Bone marrow (tissue), 2 donors: ENCODE measurements at places on chromosomes 3 and 15.

- DNase-seq, result no peak
Measured at GRCh38 chr3:38210141-38210757, 44.9 kb downstream of the OXSR1 start.

DNA sequence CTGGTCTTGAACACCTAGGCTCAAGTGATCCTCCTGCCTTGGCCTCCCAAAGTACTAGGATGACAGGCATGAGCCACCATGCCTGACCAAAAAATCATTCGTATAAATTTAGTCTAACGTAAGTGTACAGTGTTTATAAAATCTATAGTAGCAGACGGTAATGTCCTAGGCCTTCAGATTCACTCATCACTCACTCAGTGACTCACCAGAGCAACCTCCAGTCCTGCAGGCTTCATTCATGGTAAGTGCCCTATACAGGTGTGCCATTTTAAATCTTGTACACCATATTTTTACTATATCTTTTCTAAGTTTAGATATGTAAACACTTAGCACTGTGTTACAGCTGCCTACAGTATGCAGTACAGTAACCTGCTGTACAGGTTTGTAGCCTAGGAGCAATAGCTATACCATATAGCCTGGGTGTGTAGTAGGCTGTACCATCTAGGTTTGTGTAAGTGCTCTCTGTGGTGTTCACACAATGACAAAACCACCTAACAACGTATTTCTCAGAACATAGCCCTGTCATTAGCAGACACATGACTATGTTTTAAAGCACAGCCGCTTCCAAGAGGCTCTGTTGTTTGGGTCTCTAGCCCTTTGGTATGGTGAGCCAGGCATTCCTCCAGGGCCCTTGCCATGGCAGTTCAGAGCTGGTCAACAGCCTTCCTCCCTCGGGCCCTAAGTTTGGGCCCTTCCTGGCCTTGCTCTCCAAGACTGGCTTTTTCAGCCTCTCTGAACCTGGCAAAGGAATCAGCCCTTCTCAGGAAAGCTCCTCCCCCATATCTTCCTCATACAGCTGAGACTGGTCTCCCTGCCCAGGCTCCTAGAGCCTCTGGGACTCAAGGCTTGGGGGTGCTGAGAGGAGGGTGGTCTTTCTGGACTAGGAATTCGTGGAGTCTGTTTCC, 1.9 kb upstream of the CCDC9B start:
- no peak for DNase-seq

DNA sequence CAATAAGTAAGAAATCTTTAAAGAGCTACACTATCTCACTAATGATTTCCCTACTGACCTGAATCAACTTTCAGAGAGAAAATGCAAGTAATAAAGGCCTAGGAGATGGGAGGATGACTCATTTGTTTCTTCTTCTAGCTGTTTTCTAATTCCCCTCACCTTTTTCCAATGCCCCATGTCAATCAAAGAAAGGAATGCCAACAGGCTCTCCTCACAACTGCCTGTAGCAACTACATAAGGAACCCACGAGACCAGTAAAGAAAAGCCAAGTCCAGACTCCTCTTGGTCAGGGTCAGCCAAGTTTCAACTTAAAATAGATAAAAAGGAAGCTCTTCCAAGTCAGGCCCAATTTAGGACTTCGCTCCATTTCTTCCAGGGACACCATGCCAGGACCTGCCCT, 201.9 kb downstream of the TNIK start:
- no peak for DNase-seq

DNA sequence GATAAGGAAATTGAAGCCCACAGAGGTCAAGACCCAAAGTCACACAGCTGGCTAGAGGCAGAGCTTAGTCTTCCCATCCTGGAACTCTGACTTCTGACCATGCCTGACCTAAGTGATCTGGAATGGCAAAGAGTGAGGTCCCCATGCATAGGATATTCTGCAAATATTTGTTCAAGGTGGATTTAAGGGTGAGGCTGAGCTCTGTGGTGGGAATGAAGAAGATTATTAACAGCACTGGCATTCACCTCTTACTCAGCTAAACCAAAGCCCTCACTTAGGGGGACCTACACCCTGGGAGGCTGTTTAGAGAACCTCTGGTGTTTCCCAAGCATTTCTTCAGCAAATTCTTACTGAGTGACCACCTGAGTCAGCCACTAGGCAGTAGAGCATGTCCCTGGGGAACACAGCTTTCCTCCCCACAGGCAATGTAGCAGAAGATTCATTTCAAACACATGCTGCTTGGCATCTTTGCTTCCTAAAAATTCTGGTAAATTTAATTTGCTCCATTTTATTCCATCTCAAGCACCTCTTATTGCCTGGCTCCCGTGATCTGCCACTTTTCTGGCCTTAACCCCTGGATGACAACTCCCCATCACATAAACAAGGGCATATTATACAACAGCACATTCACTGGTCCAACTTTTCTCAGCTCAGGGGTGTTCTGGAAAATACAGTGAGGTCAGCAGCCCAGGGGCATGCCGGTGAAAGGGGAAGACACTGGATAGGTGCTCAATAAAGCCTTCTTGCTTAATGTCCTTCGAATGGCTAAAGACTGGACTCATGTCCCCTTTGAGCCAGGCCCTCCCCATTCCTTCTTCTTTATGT, 176.0 kb downstream of the ABHD5 start:
- no peak for DNase-seq

DNA sequence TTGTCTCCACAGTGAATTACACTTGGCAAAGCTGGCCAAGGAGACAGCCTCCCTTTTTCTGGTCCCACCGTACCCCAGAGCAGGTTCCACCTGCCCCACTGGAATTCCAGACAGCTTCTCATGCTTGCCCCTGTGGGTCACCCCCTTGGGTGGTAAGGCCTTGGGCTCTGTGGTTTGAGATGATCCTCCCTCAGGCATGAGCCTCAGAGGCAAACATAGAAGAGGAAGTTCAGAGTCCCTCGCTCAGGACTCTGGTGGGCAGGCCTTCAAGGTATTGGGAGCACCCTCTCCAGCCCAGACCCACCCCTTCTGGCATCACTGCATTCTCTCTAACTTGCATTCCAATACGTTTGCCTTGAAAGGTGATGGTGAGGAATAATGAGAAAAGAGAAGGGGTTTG, 17.6 kb upstream of the UBA7 start:
- DNase-seq, result no peak

DNA sequence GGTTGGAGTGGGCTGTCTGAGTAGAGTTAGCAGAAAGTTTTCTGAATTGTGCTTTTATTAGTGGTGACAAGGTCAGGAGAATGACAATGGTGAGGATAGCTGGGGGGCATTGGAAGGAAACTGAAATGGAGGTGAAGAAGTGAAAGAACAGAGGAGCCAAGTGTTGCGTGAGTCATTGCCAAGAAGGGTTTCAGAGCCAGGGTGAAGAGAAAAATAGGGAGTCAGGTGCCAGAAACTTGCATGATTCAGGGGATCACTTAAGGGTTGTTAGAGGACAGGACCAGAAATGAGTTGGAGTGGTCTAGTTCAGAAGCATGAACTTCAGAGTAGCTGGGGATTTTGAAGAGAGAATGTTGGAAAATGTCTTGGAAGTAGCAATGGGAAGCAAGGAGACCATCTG, 86.0 kb upstream of the GALNT15 start:
- no peak for DNase-seq

DNA sequence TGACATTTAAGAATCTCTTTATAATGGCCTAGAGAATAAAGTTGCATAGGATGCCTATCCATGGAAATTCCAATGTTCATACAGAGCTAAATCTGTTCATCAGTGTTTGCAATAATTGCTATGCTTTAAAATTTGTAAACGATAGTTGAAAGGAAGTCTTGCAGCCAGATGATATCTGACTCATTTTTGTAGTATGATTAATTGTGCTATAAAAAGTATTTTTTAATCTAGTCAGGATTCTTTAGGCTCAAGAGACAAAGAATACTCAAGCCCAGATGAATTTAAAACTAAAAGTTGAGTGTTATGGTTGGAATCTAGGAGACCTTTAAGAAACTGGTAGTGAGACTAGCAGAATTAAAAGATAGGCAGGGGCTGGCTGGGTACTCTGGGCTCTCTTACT, 50.5 kb downstream of the SUCNR1 start:
- no peak for DNase-seq

- DNase-seq, result no peak
Measured at GRCh38 chr15:100628746-100629145, 26.4 kb downstream of the ASB7 start.

- DNase-seq, result no peak
Measured at GRCh38 chr3:147089286-147089685, 317.1 kb downstream of the ZIC4 start.

DNA sequence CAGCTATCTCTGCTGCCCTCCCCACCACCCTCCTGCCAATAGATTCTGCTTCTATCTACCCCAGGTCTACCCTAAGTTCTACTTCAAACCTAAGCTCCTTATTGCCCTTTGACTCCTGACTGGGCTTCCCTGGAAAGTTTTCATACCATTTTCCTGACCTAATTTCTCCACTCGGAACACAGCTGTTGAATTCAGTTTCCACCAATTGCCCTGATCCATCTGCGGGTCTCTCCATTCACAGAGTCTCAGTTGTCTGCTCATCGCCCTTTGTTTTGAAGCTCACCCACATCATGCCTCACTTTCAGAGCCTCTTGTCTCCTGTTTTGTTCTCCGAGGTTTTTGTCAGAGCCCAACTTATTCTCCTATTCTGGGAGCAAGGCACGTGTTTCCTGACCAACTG, 56.8 kb upstream of the ABI3BP start:
- no peak for DNase-seq
